ENCODE measurements at places on chromosomes 4 and X. TPM values are rescaled to one million over a fixed set of nuclear protein-coding genes. Genes with fewer than 3 reads are reported as not detected.
A peak's percentile ranks its signal among the peaks of the same experiment; 100 is the strongest.

DNA sequence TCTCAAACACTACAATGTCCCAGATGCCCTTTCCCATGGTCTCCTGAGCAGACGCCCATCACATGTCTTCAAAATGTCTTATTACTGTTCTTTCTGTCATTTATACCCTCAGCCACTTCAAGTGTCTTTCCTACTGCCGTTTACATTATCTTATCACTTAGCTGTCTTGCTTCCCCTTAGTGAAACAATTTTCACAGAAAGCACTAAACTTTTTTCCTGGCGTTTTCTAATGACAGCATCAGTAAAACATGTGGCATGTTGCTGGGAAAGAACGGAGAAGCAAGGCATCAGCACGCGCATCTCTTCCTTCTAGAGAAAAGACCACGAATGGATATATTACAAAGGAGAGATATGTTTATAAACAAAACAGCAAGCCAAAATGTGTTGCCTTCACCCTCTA is 189.7 kb upstream of the SLIT2 start:
- peaks cover 4% of the 10 kb centered on the region for H3K36me3 ChIP-seq

DNA sequence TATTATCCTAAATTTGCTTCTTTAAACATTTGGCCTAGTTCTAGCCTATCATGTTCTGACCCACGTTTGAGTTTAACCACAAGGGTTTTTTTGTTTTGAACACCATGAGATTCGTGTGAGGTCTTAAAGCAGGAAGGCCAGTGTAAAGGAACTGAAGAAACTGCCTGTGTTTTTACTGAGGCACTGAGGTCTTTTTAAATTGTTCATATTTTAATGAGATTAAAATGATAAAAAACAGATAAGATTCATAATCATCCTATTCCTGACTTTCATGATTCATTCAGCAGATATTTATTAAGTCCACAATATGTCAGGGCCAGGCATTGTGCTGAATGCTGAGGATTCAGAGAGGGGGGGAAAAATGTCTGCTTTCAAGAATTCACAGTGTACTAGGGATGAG is 3.2 kb downstream of the RPS6KA3 start:
- no peaks in the 10 kb centered on the region for H3K27me3 ChIP-seq
- H3K4me3 ChIP-seq, result peak overlapping the region; percentile 89
- peak overlapping the region; percentile 87 for H3K27ac ChIP-seq
- H3K36me3 ChIP-seq, result peaks cover 13% of the 10 kb centered on the region
- peaks cover 39% of the 10 kb centered on the region for H3K4me1 ChIP-seq

Gene FAT1
- not detected for total RNA-seq

Gene SEC24B
- total RNA-seq, result 29.9 TPM

Measured in natural killer cell treated with Interleukin-12 subunit alpha and Interleukin-12 subunit beta and Interleukin-15 and Interleukin-18, amount 100 ng/mL, for 72 hours (primary cell).